ENCODE measurements at places on chromosomes 13 and 19. TPM values are rescaled to one million over a fixed set of nuclear protein-coding genes. Genes with fewer than 3 reads are reported as not detected.

DNA sequence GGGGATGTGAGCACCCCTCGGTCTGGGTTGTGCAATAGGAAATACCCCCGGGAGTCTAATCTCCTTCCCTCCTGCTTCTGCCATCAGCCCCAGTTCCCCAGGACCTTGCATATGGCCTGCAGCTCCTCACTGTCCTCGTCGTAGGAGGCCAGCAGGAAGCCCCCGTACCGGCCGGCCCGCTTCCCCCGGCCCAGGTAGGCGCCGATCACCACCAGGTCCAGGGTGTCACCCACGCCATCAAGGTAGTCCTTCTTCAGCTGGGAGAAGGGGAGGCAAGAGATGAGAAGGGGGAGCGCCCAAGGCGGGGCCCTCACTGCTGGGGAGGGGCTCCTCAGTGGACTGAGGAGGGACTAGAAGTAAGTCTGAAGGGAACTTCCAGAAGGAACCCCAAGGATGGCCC, 10.4 kb upstream of the PLA2G4C start:
- no peaks in the 10 kb centered on the region for H3K27me3 ChIP-seq
- no peak for DNase-seq

Gene FXYD1
- not detected for total RNA-seq

Gene TSKS
- 0.42 TPM for total RNA-seq

Gene LILRB1
- 1.3 TPM for total RNA-seq

Gene LYPD3
- 0.84 TPM for total RNA-seq

GRCh38 chr19:46014941-46015686, 7.7 kb downstream of the PGLYRP1 start:
- peak overlapping the region; percentile 83 for H3K4me3 ChIP-seq
- peaks cover 5% of the 10 kb centered on the region for H3K27me3 ChIP-seq
- H3K36me3 ChIP-seq = no peaks in the 10 kb centered on the region
- peaks cover 10% of the 10 kb centered on the region for H3K4me1 ChIP-seq
- no peak overlapping the region for H3K27ac ChIP-seq
- peak; percentile 59 for DNase-seq

GRCh38 chr13:66842766-66843165, 387.4 kb downstream of the PCDH9 start:
- H3K36me3 ChIP-seq = no peaks in the 10 kb centered on the region
- DNase-seq = no peak
- H3K27me3 ChIP-seq = no peaks in the 10 kb centered on the region
- no peaks in the 10 kb centered on the region for H3K4me1 ChIP-seq

Gene PDE4C
- total RNA-seq = not detected

GRCh38 chr13:72025836-72026235, 158.8 kb upstream of the DACH1 start:
- no peak overlapping the region for H3K4me3 ChIP-seq
- H3K27me3 ChIP-seq = no peaks in the 10 kb centered on the region
- DNase-seq = no peak
- no peak overlapping the region for H3K27ac ChIP-seq

- peaks cover 13% of the 10 kb centered on the region for H3K4me1 ChIP-seq
- H3K27ac ChIP-seq = peak overlapping the region; percentile 71
- no peaks in the 10 kb centered on the region for H3K36me3 ChIP-seq
- no peak for DNase-seq
Measured at GRCh38 chr19:46849610-46850009, 1.0 kb downstream of the AP2S1 start.

Data from CD8-positive, alpha-beta memory T cell (primary cell).